ENCODE measurements at places on chromosomes 5 and 9. TPM values are rescaled to one million over a fixed set of nuclear protein-coding genes. Genes with fewer than 3 reads are reported as not detected.

- DNase-seq = peak; percentile 22
- no peak overlapping the region for H3K4me3 ChIP-seq
- H3K36me3 ChIP-seq = no peaks in the 10 kb centered on the region
Measured at GRCh38 chr9:6302417-6302816, 25.8 kb upstream of the TPD52L3 start.

GRCh38 chr9:112892981-112893380 lies 2.3 kb upstream of the SLC46A2 start:
- no peak overlapping the region for H3K4me3 ChIP-seq
- no peaks in the 10 kb centered on the region for H3K4me1 ChIP-seq
- H3K27me3 ChIP-seq = peaks cover 14% of the 10 kb centered on the region
- no peak overlapping the region for H3K27ac ChIP-seq
- no peaks in the 10 kb centered on the region for H3K36me3 ChIP-seq
- no peak for DNase-seq

GRCh38 chr9:94668928-94669729 lies 29.8 kb upstream of the FBP1 start:
- H3K27ac ChIP-seq = peak overlapping the region; percentile 69
- no peaks in the 10 kb centered on the region for H3K36me3 ChIP-seq
- DNase-seq = peak; percentile 64
- peaks cover 21% of the 10 kb centered on the region for H3K4me1 ChIP-seq

- H3K36me3 ChIP-seq = no peaks in the 10 kb centered on the region
- no peak overlapping the region for H3K4me3 ChIP-seq
- no peak overlapping the region for H3K27ac ChIP-seq
- DNase-seq = no peak
- peaks cover 8% of the 10 kb centered on the region for H3K27me3 ChIP-seq
Measured at GRCh38 chr9:126207256-126207655, 119.4 kb upstream of the MVB12B start.

GRCh38 chr9:122011818-122012498 lies 81.2 kb downstream of the TTLL11 start:
- H3K27ac ChIP-seq = no peak overlapping the region
- no peaks in the 10 kb centered on the region for H3K27me3 ChIP-seq
- no peak overlapping the region for H3K4me3 ChIP-seq
- no peaks in the 10 kb centered on the region for H3K4me1 ChIP-seq
- no peak for DNase-seq

DNA sequence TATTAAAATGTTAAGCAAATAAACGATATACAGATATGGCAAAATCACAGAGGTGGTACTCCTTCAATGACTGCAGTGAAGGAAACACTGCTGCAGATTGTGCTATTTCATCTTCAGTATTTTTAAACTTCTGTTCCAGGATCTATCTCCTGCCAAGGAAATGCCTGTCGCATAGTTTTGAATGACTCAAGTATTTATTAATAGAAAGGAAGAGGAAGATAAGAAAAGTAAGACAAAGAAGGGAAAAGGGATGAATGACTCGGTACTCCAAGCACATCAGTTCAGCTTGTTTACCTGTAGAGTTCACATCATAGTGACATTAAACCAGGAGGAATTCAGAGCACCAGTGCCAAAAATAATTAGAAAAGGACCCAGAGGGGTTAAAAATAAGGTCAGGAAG lies 5.1 kb upstream of the GPX8 start:
- H3K4me3 ChIP-seq = no peak overlapping the region
- peaks cover 2% of the 10 kb centered on the region for H3K36me3 ChIP-seq
- H3K4me1 ChIP-seq = peaks cover 11% of the 10 kb centered on the region
- H3K27me3 ChIP-seq = peaks cover 2% of the 10 kb centered on the region

Gene LRRC19
- total RNA-seq = 0.21 TPM

Gene MLANA
- total RNA-seq = not detected

Gene LHX3
- total RNA-seq = not detected

Measured in Calu3 (cell line).